ENCODE measurements at places on chromosomes 1 and 21.

- no peak for DNase-seq
Measured at GRCh38 chr1:46218443-46218842, 15.3 kb downstream of the LURAP1 start.

DNA sequence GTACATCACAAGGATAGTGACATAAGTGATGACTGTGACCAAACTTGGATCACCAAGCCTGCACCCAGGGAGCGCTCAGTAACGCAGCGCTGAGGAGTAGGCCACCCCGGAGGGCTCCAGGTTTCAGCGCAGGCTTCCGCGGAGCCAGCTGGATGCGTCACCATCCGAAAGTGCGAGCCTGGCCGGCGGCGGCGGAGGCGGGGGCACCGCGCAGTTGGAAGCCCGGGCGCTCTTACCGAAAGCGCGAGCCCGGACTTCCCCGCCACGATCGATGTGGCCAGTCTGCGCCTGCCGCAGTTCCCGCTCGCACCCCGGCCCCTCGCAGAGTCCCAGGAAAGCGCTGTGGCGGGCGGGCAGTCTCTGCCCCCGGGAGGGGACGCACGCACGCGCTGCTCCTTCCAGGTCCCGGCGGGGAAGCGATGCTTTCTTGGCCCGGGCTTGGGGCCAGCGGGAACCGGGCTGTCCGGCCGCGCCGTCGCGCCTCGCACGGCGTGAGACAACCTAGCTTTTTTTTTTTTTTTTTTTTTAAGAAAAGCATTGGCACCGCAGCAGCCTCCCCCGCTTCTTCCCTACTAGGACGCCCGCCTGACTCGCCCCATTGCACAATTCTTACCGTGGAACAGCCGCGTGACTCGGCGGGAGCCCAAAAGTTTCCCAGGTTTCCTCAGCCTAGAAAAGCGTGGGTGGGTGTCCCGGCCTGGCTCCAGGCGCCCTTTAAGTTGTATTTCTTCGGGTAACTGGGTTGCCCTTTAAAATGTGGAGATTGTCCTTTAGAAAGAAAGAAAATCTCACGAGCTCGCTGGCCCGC, 36.4 kb upstream of the JAK1 start:
- DNase-seq = peak; percentile 86

DNA sequence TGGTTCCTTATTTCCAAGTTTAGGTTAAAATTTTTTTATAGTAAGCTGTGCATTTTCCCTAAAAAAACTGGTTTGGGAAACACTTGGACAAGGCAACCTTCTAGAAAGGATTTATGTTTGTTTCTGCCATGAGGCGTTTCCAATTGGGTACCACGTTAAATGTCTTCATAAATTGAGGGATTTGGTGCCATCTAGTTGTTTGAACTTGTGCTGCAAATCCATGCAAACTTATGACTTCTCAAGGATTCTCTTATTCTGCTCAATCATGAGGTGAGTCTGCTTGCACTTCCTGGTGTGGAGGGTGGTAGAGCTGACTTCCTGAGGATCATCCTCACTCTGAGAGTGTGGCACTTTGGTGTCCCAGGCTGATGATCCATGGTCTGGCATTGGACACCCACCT, 123.3 kb downstream of the PCNX2 start:
- DNase-seq = peak; percentile 30

GRCh38 chr1:29783508-29784275, 547.4 kb downstream of the PTPRU start:
- DNase-seq = no peak

DNA sequence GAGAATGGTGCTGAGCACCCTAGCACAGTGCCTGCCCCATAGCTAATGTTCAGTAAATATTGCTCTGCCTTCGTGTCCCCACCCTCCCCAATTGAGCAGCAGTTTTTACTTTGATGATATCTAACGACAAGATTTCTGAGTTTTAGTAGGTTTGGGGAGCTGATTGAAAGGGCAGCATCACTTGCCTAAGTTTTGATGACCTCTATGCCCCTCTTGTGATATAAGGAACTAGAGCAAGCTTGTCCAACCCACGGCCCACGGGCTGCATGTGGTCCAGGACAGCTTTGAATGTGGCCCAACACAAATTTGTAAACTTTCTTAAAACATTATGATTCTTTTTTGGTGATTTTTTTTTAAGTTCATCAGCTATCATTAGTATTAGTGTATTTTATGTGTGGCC, 1.6 kb downstream of the CNIH4 start:
- DNase-seq = no peak

- no peak for DNase-seq
Measured at GRCh38 chr1:3359351-3359750, 95.1 kb upstream of the ARHGEF16 start.

DNA sequence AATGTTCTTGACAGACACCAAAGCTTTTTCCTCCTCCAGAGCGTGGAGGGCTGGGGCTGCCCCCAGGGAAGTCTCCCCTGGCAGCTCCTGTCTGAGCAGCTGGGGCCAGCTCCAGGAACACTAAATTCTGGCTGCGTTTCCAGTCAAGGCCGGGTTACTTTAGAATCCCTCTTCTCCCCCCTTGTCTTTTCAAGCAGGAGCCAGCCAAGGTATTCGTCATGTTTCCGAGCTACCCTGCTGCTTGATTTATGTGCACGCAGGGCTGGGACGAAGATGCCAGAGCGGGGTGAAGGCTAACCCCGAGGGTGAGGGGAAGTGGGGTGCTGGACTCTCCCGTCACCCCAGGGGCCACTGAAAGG, 68.1 kb upstream of the ANGPTL1 start:
- no peak for DNase-seq

- no peak for DNase-seq
Measured at GRCh38 chr1:155472491-155473083, 90.0 kb downstream of the ASH1L start.

GRCh38 chr21:35510294-35510693, 461.2 kb upstream of the RUNX1 start:
- DNase-seq = no peak

- peak; percentile 41 for DNase-seq
Measured at GRCh38 chr21:38925923-38926322, 120.2 kb downstream of the ETS2 start.

DNA sequence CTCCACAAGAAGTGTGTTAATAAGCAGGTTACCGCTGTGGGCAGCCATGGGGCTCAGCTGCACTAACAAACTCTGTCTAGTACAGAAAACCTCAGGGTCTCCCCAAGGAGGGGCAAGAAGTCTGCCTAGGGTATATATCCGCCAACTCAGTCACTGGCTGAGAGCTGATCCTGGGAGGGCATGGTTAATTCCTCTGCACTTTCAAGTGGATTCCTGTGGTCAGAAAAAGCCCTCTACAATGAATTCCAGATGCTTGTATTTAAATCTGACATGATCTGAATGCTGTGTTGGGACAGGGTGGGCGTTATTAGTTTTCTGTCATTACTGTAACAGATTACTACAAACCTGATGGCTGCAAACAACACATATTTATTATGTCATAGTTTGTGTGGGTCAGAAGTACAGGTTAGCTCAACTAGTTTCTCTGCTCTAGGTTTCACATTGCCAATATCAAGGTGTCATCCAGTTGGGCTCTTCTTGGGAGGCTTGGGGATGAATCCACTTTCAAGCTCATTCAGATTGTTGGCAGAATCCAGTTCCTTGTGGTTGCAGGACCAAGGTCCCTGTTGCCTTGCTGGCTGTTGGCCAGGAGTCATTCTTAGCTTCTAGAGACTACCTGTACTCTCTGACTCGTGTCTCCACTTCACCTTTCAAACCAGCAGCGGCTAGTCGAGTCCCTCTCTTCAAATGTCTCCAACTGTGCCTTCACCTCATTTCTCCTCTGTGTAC, 8.0 kb upstream of the SELE start:
- DNase-seq = no peak

DNA sequence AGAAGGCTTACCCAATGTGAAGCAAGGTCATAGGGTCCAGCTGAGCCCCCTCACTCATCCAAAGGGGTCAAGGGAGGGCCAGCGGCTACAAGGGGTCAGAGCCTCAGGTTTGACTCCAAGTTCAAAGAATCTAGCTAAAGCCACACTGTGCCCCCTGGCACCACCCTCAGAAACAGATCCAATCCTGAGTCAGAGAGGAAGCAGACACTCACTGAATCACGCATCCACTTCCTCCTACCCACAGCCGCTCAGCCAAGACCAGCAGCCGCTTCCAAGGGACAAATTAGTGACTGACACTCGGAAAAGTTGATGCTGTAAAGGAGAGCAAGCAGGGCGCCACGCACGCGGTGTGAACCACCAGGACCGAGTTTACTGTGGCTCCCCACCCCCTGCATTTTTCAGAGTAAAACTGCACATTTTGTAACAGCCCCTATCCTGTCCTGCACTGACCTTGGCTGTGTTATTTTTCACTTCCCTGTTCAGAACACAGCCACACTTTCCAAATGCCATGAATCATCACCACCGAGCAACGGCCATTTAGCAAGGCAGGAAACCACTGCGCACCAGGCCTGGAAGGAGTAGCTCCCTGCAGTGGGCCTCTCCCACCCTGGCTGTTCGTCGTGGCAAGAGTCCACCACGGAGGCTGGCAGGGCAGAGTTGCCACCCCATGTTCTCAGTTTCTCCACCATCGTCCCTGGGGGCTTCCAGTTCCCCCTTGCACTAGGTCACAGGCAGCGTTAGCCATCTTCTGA, 147.8 kb downstream of the TOMM20 start:
- peak; percentile 97 for DNase-seq

- DNase-seq = peak; percentile 79
Measured at GRCh38 chr1:22428672-22429071, 23.0 kb upstream of the ZBTB40 start.

DNA sequence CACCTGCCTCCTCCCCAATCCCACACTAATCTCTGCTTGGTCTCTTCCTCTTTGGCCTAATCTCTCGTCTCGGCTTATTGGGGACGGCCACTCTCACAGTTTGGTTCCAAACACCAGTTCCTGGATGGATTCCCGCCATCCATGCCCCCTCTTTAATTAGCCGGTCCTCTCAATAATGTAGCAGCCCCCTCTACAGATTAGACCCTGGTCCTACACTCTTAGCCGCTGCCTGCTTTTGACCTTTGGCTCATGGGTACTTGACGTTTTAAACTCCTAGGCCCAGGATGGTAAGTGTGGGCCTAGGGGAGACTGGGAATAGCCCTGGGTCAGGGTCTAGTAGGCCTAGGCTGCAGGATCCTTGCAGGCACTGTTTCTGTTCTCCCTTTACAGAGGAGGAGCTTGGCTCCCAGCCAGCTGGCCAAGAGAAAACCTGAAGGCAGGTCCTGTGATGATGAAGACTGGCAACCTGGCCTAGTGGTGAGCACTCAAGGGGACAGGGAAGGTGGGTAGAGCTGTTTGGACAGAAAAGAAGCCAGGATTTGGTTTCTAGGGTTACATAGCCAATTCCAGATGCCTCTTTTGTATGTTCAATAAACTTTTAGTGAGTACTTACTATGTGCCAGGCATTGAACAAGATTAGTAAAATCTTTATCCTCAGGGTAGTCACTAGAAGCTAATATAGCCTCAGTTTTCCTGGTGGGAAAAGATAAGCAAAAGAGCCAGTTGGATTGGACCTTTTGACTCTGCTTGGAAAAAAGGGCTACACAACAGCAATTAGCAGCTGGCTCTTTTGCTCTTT, 758 bp downstream of the RAD54L start:
- DNase-seq = peak; percentile 67

GRCh38 chr1:37845049-37845646, 14.2 kb downstream of the MTF1 start:
- DNase-seq = no peak

GRCh38 chr1:79133774-79134364, 127.3 kb upstream of the ADGRL4 start:
- DNase-seq = no peak

GRCh38 chr1:209673631-209674417, 1.4 kb upstream of the G0S2 start:
- DNase-seq = peak; percentile 72

GRCh38 chr1:161962091-161962887, 61.4 kb downstream of the OLFML2B start:
- DNase-seq = peak; percentile 88

DNA sequence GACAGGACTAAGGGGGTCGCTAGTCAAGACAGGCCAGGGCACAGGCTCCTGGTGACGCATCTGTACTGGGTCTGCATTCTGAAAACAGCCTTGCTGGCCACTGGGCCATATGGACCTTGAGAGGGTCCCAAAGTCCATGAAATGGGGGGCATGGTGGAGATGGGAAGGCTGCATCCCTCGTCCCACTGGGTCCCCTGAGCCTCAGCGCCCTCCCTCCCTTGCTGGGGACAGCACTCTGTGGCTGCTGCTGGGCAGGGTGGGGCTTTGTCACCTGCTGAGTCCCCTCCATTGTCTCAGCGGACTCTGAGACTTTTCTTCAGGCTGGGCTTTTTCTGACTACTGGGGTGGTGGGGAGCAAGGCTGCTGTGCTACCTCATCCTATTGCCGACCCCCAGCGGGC, 205.2 kb downstream of the RHOU start:
- DNase-seq = no peak
